ENCODE measurements at places on chromosomes 3 and 15.

GRCh38 chr3:194727435-194728128 lies 41.9 kb downstream of the FAM43A start:
- no peak for DNase-seq

DNA sequence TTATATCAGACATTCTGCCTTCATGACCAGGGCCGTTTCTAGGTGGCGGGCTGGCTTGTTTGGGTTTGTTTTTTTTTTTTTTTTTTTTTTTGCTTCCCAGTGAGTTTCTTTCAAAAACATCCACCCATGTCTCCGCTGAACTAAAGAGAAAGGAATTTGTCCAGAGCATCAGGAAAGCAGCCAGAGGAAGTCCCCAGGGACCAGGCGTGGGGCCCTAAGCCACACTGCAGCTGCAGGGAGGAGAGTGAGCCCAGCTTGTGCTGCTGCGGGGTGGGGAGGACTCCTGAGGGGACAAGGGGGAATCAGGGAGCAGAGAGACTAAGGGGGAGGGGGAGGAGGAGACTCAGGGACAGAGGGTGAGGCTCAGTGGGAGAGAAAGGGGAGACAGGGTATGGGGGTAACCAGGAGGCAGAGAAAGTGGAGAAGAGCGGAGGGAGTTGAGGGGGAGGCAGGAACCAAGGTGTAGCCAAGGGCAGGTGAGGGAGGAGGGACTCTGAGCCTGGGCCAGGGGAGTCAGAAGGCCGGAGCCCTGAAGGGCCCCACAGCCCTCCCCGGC lies 49.5 kb downstream of the CYP11A1 start:
- no peak for DNase-seq

DNA sequence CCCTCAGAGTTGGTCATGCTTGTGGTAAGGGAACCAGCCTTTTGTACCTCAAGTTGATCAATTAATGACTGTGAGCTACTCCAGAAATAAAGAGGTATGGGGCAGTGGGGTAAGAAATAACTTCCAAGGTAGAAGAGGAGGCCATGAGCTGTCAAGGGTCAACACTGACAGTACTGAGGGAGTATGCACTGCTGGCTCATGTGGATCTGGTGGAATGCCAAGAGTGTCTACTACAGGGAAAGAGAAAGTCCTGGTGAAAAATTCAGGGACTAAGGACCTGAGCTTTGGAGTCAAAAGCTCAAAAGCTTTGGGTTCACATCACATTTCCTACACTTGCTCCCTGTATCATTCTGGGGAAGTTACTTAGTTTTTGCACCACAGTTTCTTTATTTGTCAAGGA lies 154.9 kb downstream of the SEMA6D start:
- no peak for DNase-seq

- DNase-seq: no peak
These were observed 86.2 kb downstream of the CMSS1 start for GRCh38 chr3:99903869-99904268.

DNA sequence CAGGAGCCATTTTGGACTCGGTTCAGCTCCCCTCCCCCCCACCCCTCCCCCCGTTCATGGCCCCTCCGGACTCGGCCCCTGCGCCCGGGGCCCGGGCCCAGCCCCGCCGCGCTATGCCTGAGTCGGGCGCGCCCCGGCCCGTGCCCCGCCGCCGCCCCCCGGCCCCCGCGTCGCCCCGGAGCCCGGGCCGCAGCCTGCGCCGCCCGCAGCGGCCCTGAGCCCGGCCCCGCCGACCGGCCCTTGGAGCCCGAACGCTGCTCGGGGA lies 155 bp downstream of the ACVR2B start:
- no peak for DNase-seq

DNA sequence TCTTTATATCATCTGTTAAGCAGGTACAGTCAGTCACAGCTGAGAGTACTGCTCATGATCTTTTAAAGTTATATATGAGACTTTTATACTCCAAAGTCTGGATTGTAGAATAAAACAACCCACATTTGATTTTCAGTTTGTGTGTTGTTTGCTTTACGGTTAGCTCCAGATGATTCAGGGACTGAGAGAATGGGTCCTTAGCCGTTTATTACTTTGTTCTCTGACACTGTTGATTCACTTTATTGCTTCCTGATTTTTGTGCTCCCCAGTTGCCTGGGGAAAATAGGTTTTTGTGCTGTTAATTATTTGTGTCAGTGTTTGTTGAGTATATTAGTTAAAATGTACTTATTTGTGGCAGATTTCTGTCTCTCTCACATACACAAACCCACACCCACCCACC lies 8.6 kb upstream of the EBLN2 start:
- DNase-seq: no peak

All from MM.1S (cell line).